Smooth muscle cell of bladder (primary cell): ENCODE measurements at places on chromosomes 1 and 21. TPM values are rescaled to one million over a fixed set of nuclear protein-coding genes. Genes with fewer than 3 reads are reported as not detected.

Gene OR2T2
- total RNA-seq = not detected in 2 replicates

Gene SUSD4
- total RNA-seq = 0.14 TPM in 1 of 2 replicates, not detected in the other

Gene CHTOP
- total RNA-seq = 21.5 and 24.2 TPM in 2 replicates

Gene SIK1
- 1.3 and 1.7 TPM in 2 replicates for total RNA-seq

Gene SPRR3
- total RNA-seq = not detected in 2 replicates

Gene TARDBP
- 52.6 and 59.4 TPM in 2 replicates for total RNA-seq

Gene BARHL2
- not detected in 2 replicates for total RNA-seq

Gene CCDC181
- 0.09 and 0.14 TPM in 2 replicates for total RNA-seq

Gene MANEAL
- 0.28 and 0.46 TPM in 2 replicates for total RNA-seq

Gene C2CD2
- total RNA-seq = 22.2 and 27.0 TPM in 2 replicates

Gene CCDC185
- not detected in 2 replicates for total RNA-seq

Gene FCN3
- not detected in 2 replicates for total RNA-seq

Gene PCP4
- not detected in 2 replicates for total RNA-seq

Gene CCDC190
- total RNA-seq = 0.14 TPM in 1 of 2 replicates, not detected in the other

Gene RGS8
- total RNA-seq = not detected in 2 replicates

Gene RSPO1
- 0.74 and 1.00 TPM in 2 replicates for total RNA-seq

Gene RHCE
- total RNA-seq = 1.8 and 2.4 TPM in 2 replicates

Gene HUNK
- under 0.01 and 0.14 TPM in 2 replicates for total RNA-seq

Gene HSD3B1
- total RNA-seq = not detected in 2 replicates

Gene SLC37A1
- total RNA-seq = 1.8 and 3.0 TPM in 2 replicates

Gene LCE3D
- not detected in 2 replicates for total RNA-seq

Gene DIO1
- not detected in 2 replicates for total RNA-seq

Gene GPR61
- total RNA-seq = 0.28 TPM in 2 replicates

Gene BCAR3
- total RNA-seq = 21.3 and 21.7 TPM in 2 replicates
